Kidney tubule cell (primary cell): ENCODE measurements at places on chromosomes 1 and 21.

DNA sequence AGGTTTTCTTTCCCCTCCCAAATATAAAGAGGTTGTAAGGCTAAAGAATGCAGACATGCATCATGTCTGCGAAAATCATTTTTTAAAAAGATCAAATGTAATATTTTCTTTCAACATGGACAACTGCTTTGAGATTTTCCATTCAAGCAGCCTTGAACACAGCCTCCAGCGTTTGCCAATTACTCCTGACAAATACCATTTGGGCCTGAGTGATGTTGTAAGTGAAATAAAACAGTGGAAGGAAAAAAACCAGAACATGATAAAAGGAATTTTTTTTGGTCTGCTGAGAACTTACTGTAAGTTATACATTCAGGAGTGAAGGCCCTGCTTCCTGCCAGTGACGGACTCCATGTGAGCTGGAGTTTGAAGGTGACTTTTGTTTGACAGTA lies 37.2 kb downstream of the SETD4 start:
- no peak for DNase-seq

DNA sequence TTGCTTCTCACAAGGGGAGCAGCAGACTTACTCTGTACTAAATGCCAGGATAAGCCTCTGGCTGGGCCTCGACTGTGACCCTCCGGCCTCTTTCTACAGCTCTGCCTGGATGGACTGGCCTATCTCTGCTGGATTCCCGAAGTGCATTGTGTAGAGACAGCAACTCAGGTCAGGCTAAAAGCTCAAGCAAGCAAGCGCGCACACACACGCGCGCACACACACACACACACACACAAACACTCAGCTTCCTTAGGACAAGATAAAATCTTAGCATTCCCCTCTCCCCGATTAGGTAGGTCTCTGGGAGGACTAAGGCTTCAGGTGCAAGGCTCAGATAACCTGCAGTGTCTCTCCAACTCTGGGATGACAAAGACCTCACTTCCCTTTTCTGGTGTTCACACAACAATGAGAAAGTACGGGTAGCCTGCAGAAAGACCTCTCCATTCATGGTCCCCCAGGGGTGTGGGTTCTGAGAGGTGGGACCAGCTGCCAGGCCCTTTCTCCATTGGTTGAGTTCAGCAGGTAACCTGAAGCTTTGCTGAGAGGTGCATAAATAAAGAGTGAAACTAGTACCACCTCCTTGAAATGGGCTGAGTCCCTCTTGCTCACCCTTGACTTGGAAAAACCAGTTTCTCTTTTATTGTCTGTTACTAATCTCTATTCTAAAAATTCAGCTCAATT lies 155.1 kb upstream of the CAMK1G start:
- peak; percentile 66 for DNase-seq

GRCh38 chr1:244214009-244214967 lies 163.2 kb downstream of the ZBTB18 start:
- DNase-seq: peak; percentile 94

DNA sequence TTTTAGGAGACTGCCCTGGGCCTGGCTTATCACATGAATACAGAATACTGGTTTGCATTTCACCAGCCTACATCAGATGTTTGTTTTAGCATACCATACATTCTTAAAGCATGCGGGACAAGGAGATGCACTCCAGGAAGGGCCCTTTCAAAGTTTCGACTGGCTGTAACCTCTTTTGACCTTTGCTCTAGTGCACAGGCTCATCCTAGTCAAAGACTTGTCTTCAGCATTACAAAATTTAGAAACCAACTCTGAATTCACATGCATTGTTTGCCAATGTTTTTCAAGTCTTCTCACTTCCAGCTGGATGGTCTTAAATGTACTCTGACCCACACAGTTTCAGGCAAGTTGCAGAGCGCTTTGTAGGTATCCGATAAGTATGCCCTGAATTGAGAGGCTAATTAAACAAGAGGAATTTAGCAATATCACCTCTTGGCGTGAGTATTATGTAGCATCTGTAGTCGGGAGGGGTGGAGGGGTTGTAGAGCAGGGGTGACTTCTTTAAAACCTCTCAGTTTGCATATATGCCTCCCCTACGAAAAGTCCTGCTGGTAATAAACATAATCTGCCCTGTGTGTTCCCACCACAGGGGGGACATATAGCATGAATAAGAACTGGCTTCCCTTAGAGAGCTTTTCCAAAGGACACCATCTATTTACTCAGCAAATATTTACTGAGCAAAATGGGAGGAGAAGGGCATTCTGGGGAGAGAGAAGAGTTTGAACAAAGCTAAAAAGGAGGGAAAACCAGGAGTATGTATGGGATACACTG lies 24.4 kb upstream of the AHCYL1 start:
- DNase-seq: peak; percentile 85

DNA sequence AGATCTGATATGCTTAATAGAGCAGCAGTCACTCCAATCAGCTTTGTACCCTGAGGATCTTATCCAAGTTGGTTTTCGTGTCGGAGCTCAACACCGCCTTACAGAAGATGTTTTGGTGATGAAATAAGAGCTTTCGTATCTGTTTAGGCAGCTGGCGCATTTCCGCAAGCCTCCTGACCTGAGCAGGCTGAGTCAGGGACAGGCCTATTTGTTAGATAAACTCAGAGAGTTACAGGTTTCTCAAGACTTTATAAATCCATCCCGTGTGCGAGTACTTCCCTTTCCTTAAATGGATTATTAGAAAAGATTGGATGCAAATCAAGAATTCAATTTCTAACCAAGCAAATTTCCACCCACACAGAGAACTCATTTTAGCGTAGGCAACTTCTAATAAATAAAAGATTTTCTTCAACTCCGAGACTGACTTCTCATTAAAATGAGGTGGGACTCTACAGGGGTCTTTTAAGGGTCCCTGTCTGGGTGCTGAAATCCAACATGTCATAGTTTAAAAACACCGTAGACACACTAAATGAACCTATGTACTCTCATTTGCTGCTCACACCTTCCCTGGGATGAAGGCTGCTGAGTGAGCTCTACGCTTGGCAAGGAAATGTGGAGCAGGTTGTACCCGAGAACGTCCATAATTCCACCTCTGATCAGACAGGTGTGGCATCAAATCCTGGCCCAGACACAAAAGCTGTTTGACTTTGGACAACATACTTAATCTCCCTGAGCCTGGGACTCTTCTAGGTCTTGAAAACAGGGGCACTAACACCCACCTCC lies 106.9 kb upstream of the F3 start:
- DNase-seq: no peak
